HuH-7.5 (cell line): ENCODE measurements at places on chromosomes 3 and 15.

DNA sequence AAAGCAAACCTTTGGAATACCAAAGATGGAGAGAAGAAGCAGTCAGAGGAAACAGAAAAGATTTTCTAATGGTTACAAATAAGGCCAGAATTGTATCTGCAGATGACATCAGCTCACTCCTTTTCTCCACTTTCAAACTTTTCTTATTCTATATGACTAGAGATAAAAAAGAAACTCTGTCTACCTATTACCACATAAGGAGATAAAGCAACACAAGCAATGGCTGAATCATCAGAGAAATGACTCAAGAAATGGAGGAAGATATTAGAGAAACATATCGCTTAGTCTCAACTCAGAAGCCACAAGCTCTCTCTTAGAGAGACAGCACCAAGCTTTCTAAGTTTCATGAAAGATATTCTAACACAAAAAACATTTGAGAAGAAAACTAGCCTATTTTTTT lies 784.0 kb downstream of the ZPLD1 start:
- DNase-seq = no peak

DNA sequence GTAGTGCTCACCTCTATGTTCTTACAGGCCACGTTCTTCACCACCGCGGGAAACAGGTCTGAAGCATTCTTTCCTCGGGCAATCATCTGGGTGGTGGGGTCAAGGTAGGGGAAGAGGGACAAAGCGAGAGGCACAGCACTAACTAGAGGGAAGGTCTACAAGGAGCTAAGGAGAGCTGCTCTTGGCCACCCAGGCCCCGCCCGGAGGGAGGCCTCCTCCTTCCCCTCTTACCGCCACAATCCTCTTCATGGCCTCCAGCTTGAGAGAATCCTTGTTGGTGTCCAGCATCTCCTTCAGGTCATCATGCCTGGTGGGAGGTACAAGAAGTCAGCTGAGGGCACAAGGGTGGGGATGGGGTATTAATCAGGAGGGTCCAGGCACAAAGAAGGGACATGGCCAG lies 20.5 kb downstream of the AP3B2 start:
- DNase-seq = no peak

DNA sequence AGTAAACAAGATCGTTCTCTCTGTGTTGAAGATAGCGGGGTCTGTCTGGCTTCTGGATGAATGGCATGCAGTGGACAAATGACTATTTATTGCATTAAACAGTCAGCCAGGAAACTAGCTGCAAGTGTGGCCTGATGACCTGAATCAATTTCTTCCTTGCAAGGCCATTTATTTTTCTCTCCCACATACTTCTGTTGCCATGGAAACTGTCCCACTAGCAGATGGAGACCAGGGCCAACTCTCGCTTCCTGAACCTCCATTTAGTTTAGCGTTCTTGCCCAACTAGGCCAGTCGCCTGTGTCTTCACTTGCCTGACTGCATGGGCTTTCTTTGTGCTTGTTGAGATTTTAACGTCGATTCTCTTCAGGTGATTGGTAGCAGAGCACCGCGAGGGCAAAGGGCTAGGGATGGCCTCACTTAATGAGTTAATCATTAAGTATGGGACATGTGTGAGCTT lies 27.6 kb downstream of the LMCD1 start:
- peak; percentile 61 for DNase-seq

GRCh38 chr15:101444807-101445508 lies 44.5 kb downstream of the PCSK6 start:
- DNase-seq = no peak

GRCh38 chr3:42020684-42021307 lies 58.9 kb upstream of the ULK4 start:
- no peak for DNase-seq

DNA sequence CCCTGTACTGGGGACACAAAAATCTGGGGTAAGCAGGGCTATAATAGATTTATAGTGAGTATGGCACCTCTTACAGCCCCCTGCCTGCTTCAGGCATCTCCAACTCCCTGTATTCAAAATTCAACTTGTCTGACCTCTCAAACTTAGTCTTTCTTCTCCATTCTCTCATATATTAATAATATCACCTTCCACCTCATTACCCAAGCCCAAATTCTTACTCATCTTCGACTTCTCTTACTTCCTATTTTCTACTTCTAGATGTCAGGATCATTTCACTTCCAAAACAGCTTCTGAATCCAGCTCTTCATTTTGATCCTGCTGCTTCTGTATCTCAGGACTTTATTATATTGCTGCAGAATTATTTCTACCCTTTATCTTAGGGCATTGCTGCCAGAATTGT lies 290.7 kb downstream of the CHST2 start:
- no peak for DNase-seq

DNA sequence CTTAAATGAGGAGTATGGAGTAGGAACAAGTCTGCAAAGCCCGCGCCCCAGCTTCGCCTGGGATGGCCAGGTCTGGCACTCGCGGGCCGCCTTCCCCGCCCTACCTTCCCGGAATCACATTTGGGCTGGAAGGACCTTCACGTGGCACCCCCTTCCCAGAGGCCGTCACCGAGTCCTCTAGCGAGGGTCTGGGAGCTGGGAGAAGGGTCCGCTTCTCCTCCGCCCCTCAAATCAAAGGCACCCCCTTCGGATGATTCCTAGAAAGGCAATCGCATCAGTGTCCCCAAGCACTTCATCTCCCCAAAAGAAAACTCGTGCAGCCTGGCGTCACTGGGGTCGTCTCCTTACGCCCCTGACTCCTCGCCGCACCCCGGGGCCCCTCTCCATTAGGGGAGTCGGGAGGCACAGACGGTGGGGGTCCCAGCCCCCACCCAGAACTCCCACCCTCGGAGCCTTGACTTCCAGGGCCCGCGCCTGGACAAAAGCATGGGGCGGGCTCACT lies 380 bp downstream of the MYLK start:
- DNase-seq = no peak
